AG04450 (cell line): ENCODE measurements at places on chromosomes 11 and 22.

- DNase-seq, result no peak
These were observed 229.0 kb downstream of the TMEM135 start for GRCh38 chr11:87266751-87267150.

DNA sequence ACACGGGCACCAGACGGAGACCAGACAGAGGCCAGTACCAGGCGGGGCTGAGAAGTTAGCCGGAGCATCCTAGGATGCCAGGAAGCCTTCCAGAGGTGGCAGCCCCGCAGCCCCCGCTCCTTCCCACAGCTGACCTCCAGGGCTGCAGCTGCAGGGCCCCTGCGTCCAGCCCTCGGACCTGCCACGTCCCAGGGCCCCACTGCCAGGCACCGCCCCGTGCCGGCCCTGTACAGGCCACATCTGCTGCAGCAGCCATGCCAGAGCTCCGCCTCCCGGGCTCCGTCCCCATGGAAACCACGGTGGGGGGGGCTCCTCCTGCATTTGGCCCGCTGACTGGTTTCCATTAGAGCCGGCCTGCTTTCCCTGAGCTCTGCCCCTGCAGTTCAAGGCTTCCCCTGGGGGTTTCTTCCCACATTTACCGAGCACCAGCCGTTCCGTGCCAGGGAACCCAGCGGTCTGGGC is 62.5 kb upstream of the PPARA start:
- DNase-seq, result peak; percentile 81

DNA sequence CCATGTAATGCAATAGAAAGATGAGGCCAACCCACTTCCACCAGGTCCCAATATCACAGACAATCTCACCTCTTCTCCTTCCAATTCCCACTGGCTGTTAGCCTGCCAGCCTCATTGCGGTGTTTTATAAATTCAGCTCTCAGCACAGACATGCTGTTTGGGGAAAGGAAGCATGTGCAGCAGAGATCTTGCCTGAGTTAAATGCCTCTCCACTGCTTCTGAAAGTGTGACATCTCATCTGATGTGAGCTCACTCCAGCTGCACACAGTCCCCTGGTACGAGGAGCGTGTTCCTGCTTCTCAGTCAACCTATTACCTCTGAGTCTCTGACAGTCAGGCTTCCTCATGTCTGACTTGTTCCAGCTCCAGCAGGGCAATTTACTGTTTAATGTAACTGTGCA is 122.7 kb upstream of the GUCY1A2 start:
- no peak for DNase-seq

DNA sequence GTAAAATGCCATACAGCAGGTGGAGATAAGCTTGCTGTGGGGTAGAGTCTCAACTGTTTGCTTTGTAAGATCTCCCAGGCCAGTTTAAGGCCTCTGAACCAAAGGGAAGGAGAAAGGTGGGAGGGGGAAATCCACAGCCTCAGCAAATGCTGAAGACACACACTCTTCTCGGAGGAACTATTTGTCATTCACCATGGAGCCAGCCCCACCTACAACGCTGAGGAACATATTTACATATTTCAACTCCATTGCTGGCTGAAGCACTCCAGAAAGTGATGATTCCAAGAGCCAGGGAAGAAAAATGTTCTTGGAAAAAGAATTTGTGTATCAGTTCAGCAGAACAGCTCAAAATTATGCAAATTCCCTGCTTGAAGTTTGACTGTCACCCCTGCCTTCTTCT is 6.5 kb downstream of the TENM4 start:
- DNase-seq, result no peak
